Motor neuron (in vitro differentiated cells): ENCODE measurements at places on chromosomes 6 and 20.

- ATAC-seq: no peak
These were observed 1026.6 kb downstream of the EYS start for GRCh38 chr6:64680446-64680845.

GRCh38 chr20:54477191-54477955, 2.0 kb downstream of the DOK5 start:
- ATAC-seq: no peak

- ATAC-seq: no peak
These were observed 13.5 kb downstream of the ZSCAN23 start for GRCh38 chr6:28429781-28430180.

GRCh38 chr6:132977413-132977812, 163.0 kb downstream of the RPS12 start:
- ATAC-seq: no peak

GRCh38 chr20:45957021-45957941, 14.7 kb downstream of the ZNF335 start:
- ATAC-seq: peak; percentile 8

GRCh38 chr6:75600768-75601167, 912 bp upstream of the SENP6 start:
- no peak for ATAC-seq

- peak; percentile 94 for ATAC-seq
These were observed 263.0 kb downstream of the FOXC1 start for GRCh38 chr6:1872649-1873131.

- no peak for ATAC-seq
These were observed 35.0 kb downstream of the SHPRH start for GRCh38 chr6:145929037-145929633.

GRCh38 chr6:135085700-135086413, 31.2 kb upstream of the HBS1L start:
- ATAC-seq: no peak

GRCh38 chr6:39214846-39215639, 14.2 kb downstream of the KCNK5 start:
- no peak for ATAC-seq

DNA sequence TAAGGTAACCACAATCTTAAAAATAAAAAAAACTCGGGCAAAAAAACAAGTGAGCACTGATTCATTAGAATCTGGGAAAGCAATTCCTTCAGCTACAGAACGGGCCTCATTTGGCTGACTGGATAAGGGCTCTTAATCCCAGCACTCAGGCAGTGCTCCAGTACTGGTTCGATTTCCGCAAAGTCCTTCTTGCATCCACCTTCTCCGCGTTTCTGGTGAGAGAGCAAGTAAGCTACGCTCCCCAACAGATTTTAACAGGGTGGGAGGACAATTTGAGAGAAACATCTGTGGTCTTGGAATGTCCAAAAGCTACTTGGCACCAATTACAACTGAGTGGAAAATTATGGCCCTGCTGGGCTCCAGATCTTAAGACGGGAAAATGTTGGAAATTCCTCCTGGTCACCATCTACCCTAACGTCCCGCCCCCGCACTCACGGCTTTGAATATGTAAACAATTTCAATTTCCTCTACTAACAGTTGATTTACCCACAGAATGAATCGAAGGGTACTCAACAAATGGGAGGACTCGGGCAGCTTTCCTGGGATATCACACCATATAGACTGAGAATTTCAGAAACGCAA, 18.1 kb upstream of the ZSCAN9 start:
- no peak for ATAC-seq

GRCh38 chr20:23367770-23368169, 5.8 kb downstream of the GZF1 start:
- ATAC-seq: no peak

GRCh38 chr6:128463942-128464341, 56.5 kb downstream of the PTPRK start:
- ATAC-seq: no peak

GRCh38 chr6:34021554-34022190, 124.2 kb downstream of the GRM4 start:
- ATAC-seq: no peak

DNA sequence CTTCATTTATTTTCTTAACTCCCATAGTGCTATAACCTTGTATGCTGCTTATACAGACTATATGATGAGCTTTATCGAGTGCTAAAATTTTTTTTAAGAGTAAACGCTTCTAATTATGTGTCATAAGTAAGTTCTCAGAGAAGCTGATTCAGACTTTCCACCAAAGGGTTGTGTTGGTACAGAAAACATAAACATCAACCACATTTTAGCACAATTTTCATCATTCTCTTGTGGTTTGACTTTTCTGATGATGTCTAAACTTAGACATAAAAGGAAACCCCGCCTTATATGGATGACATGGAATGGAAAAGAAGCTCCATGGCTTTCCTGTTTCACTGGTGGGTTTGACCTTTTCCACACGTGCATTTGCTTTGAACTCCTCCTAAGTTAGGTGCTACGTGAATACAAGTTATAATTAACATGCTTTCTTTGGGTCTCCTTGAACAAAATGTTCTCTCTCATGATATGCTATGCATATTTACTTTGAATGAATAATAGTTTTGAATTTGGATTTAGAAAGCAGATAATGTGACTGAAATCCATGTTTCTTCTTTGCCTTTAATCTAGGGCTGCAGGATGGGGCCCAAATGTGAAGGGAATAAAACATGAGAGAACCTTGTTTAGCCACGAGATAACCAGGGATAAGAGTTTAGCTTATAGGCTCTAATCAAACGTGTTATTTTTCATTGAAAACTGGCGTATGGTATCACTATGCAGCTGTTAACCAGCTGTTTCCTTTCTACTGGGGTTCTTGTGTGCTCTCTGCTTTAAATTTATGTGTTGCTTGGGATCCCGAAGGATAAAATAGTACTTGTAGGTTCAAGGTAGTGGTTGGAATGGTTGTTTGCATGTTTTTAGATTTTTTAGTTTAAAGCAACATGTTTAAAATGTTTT, 127.1 kb upstream of the AHI1 start:
- ATAC-seq: no peak

DNA sequence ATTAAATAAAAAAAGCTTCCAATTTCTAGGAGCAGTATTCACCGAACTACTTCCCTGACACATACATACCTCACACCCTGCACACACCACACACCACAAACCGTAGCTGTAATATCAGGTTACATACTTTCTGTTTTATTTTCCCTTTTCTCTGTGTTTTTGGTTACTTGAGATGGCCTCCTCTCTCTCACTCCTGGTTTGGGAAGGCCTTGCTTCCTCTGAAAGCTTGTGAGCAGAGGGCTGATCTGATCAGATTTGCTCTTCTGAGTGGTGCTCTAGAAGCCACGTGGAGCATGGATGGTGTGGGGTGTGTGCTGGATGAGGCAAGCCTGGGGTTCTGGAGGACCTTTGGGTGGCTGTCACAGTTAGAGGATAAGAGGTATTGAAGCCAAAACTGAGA, 20.9 kb downstream of the UTRN start:
- ATAC-seq: no peak

GRCh38 chr6:54204921-54205591, 93.8 kb downstream of the MLIP start:
- peak; percentile 47 for ATAC-seq

DNA sequence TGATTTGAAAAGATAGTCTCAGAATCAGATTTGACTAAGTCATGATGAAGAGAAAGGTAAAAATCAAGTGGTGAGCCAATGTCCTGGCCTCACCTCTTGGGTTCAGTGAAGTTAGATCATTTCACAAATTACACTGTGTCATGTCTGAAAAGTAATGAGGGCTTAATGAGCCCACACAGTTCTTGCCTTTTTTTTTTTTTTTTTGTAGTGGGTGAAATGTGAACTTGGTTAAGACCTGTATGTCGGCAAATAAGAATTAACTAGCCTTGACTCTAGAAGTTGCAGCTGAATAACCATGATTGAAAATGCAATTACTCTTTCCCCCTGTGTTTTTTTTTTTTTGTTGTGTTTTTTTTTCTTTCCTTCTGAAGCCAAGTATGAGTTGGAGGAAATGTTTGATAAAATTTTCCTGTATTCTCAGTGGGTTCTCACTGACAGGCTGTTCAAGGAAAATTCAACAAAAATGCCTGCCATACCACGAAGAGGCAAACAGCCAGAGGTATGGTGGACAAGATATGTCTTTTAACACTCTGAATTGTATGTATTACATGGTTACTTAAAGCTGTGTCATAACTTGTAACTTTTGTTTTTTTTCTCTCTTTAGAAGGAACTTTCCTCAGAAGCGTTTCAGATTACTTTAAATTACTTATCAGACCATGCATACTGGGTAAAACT, 135.2 kb upstream of the MLIP start:
- ATAC-seq: no peak

DNA sequence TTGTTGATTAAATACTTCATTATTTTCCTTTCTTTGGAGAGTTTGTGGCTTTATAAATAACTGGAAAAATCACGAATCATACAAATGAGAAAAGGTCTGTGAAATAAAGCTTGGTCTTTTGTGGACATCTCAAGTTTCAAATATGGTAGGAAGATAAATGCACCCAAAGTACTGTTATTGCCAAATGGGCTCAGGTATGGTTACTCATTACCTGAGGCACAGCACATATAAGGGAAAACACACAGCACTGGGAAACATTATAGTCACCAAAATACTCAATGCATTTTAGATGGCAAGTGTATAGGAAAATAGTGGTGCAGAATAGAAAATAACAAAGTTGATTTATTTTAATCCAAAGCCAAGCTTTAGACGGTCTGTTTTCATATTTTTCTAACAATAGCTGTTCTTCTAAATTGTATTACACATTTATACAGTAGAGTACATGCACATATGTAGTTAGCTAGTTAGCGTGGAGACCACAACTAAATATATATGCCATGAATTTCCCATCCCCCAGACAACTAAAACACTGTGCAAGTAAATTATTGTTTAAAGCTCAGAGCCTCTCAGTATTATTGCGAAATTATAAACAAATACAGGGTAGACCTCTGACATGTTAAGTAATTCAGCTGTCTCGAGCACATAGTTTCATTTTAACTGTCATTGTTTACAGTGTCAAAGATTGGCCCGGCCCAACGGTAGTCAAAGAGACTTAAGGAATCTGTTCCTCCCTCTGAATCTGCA, 336.0 kb downstream of the SYNE1 start:
- no peak for ATAC-seq

DNA sequence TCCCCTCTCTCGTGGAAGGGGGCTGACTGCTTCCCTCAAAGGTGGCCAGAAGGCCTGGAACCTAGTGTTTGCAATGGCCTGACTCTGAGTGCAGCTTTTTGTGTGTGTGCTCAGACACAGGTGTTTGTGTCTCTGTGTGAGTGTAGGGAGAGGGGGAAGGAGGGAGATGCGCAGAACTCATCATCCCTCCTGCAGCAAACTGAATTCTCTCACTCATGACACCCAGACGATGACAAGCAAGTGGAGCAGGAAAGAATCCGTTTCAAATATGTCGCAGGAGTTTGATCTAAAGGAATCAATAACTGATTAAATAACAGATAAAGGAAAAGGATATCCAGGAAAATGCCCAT, 101.4 kb downstream of the TNFAIP3 start:
- no peak for ATAC-seq

DNA sequence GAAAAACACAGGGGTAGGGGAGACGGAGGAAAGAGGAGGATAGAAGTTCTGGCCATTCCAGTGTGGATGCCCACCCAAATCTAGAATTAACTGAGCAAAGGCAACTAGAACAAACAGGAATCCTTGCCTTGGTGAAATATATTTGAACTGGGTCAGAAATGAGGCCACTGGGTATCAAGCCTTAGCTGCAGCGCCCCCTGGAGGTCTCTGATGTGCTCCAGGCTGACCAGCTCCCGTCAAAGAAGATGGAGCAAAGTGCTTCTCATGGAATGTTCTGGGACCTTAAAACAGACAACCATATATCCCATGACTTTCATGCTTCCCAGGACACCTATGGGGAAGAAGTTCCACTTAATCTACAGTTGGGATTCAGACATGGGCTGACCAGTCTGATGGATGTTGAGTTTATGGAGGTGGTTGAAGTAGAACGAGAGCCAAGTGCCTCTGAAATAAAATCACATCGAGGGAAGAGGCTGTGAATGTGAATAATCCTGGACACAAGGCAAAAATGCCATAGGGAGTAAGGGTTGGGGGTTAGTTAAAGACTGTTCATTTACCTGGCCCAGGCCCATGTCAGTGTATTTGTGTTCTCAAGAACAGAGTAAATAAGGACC, 50.4 kb downstream of the HLA-DPB1 start:
- ATAC-seq: peak; percentile 67

- ATAC-seq: peak; percentile 36
These were observed 5.5 kb downstream of the REV3L start for GRCh38 chr6:111477481-111477938.

- ATAC-seq: no peak
These were observed 7.7 kb upstream of the BICRAL start for GRCh38 chr6:42774201-42774600.

DNA sequence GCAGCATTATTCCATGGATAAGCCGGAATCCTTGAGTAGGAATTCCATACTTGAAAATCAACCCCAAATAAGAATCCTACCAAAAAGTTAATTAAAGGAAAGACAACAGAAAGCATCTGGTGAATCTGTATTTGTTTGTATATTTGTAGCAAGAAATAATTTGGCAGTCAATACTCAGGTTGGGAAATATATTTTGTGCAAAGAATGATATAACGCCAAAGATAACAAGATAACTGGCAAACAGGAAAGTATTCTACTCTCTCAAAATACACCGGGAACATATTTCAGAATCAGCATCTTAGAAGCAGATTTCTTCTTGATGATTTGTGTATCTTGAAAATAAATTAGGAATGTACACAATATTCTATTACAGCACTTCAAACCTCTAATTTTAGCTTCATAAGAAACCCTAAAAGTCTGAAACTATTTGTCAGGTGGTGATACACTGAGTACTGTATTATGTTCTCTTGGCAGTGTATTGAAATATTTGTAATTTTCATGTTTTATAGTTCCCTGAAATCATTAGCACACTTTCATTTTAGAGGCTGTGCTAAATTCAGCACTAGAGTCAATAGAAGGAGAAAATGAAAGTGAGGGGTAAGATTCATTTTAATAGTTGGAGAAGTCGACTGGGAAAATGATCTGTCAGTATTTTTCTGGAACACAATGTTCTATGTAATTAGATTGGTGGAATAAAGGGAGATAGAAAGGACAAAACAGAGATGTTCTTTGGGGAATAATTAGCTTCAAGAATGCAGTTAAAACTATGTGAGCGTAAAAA, 879.7 kb upstream of the GJE1 start:
- peak; percentile 52 for ATAC-seq

DNA sequence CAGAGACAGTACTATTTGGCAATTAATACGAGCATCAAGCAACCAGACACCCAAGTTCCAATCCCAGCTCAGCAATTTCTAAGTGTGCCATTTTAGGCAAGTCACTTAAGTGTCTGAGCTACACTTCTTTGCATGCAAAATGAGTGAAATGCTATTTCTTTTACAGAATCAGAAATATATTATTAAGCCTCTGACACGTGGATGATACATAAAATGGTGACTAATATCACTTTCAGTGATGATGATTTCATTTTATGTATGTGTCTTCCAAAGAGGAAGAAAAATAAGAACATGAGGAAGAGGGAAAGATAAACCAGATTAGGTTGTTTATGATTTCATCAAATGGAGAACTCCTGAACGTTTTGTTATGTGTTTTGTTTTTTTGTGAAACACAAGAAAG, 158.6 kb downstream of the TSHZ2 start:
- ATAC-seq: no peak

- ATAC-seq: no peak
These were observed 67.1 kb downstream of the FGD2 start for GRCh38 chr6:37072526-37072925.
